Keratinocyte (primary cell): ENCODE measurements at places on chromosomes 7 and 10. TPM values are rescaled to one million over a fixed set of nuclear protein-coding genes. Genes with fewer than 3 reads are reported as not detected.

DNA sequence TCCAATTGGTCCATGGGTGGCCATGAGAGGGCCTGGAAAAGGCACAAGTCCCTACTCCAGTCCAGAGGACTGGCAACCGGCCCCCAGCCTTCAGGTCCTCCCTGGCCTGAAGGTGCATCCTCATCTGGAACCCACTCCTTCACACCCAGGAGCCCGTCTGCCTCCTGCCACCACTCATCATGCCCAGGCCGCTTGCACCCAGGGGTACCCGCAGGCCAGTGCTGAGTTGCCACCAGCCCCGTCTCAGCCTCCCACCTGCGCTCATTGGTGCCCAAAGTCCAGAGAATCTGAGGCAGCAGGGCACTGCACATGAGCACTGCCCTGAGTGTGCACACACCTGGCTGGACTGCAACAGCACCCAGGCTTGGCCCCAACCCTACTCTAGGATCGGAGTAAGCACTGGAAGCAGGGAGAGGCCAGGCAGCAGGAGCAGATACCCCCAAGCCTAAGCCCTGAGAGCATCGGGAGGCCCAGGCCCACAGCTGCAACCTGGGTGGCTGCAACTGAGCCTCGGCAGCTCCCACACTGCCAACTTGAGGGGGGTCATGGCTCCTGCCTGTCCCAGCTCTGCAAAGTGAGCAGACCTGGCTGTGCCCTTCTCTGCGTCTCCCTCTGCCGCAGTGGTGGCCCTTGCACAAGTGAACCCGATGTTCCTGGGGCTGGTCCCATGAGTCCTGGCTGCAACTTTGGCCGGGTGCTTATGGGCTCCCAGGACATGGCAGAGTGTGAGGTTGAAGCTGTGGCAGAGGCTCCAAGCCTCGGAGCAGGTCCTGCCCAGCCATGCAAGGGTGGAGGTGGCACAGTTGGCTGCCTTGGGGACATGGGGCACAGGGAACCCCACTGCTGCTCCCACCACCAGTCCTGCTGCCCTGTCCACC, 44.3 kb downstream of the TCERG1L start:
- no peak for DNase-seq

- no peak for DNase-seq
These were observed 363.6 kb upstream of the NFE2L3 start for GRCh38 chr7:25788371-25788770.

DNA sequence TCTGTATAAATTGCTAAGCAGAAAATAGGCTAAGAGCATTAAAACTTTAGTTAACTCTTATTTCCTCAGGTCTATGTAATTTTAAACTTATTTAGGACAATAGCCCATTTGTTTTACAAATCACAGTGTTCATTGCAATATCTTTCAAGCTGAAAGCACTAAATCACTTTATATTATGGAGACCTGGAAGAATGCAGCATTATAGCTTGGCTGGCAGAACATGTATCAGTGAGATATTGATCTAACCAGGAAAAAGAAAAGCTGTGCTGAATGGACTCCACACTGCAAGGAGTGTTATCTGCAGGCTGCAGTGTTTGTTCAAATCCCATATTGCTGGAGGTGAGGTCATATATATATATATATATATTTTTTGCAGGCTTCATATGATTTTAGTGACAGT, 517.5 kb downstream of the NRG3 start:
- no peak for DNase-seq

DNA sequence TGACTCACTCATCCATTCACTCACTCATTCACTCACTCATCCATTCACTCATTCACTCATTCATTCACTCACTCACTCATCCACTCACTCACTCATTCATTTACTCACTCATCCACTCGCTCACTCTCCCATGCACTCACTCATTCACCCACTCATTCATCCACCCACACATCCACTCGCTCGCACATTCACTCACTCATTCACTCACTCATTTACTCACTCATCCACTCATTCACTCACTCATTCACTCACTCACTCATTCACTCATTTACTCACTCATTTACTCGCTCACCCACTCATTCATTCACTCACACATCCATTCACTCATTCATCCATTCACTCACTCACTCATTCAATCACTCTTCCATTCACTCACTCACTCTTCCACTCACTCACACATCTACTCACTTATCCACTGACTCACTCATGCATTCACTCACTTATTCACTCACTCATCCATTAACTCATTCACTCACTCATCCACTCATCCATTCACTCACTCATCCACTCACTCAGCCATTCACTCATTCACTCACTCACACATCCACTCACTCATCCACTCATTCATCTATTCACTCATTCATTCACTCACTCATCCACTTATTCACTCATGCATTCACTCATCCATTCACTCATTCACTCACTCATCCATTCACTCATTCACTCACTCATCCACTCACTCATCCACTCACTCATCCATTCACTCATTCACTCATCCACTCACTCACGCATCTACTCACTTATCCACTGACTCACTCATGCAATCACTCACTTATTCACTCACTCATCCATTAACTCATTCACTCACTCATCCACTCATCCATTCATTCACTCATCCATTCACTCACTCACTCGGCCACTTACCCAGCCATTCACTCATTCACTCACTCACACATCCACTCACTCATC, 74.0 kb downstream of the CARD11 start:
- DNase-seq = no peak

DNA sequence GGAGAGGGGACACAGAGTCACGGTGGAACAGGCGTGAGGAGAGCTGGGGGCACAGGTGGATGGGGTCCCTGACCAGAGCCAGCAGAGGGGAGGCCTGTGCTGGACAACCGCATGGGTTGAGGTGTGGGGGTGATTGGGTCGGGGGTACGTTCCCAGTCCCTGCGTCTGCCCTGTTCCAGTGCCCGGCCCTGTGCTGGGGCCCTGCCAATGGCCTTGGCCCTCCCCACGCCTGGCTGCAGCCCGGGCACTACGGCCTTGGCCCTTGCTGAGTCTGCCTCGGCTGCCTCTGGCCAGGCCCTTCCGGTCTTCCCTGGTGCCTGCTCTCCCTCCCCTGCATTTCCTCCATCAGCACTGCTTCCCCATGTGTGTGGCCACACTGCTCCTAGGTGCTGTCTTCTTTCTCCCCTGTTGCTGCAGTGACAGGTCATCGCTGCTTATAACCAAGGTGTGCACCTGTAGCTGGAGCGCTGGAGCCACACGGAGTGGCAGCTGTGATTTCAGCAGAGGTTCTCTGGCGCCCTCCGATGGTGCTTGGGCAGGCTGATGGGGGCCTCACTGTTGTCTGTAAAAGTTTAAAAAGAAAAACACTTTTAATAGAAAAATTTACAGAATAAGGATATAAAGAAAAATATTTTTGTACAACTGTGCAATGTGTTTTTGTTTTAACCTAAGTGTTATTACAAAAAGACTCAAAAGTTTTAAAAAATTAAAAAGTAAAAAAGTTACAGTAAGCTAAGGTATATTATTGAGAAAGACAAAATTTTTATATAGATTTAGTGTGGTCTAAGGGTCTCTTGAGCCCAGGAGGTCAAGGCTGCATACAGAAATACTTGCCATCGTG, 45.2 kb upstream of the BHLHA15 start:
- DNase-seq = no peak

DNA sequence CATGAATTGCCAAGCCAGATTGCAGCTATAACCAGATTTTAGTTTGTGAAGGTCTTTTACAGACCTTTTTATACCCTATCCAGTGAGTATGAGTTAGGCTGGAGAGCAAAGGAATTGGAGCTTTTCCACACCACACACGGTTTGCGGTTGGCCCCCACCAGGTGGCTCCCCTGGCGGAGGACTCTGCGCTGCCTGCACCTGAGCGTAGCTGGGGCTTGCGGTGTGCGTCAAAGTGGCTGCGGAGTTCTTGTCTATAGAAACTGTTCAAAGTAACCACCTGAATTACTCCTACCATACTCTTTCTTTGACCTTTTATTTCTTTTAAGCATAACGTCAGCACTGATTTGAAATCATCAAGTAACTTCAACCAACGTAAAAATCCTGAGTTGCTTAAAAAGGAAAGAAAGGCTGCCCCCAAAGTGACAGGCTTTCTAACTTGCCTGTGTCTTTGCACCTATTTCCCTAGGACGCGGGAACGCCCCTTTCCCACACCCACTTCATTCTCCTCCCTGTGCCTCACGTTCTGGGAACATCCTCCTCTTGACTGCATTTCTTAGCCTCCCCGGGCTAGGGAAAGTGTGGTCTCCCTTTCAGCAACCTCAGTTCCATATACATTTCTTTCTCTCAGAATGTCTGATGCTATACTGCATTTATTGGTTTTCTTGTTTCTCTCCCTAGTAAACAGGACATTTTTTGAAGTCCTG, 47.6 kb upstream of the TMEM72 start:
- DNase-seq = no peak

DNA sequence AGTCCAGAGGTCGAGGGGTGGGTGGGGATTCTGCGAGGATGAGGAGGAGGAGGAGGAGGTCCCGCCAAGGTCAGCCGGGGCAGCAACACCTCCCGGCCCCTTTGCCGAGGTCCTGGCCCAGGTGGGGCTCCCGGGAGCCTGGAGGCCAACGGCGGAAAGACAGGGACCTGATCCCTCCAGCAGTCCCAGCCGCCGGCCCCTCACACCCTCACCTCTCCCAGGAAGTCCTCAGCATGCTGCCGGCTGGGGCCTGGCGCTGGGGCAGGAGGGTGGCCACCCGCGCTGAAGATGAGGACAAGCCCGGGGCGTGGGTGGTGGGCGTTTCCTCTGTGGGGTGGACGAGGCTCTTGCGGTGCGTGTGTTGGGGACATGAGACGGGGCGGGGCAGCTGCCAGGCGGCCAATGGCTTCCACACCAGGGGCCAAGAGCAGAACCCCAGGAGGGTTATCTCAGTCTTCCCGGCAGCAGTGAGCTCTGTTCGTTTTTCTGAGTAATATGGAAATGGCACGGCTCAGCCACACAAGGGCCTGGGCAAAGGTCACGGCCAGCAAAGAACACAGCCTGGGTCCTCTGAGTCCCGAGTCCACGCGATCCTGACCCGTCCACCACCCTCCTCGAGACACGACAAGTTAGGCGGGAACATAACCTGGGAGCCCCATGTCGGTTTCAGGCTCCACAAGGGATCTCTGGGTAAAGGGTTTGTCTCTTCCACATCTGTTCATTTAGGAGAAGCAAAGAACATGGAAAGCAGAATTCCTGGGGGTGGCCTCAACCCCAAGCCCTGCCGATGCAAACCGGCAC, 82.9 kb upstream of the PDGFA start:
- no peak for DNase-seq

GRCh38 chr7:156074982-156075615, 262.8 kb upstream of the SHH start:
- DNase-seq = no peak

GRCh38 chr7:41085244-41085643, 617.6 kb downstream of the INHBA start:
- DNase-seq = no peak

EBF3 gene
- 0.01 to 0.05 TPM in 2 of 3 replicates, not detected in the other for polyA plus RNA-seq

HOGA1 gene
- polyA plus RNA-seq = 0.49 to 1.0 TPM (median 0.89 TPM) in 3 replicates

ANKRD61 gene
- 0.10 to 0.22 TPM in 2 of 3 replicates, not detected in the other for polyA plus RNA-seq

GIMAP6 gene
- polyA plus RNA-seq = 0.09 to 0.16 TPM (median 0.12 TPM) in 3 replicates

NCF1 gene
- polyA plus RNA-seq = 0.05 to 0.40 TPM (median 0.09 TPM) in 3 replicates

SPDYE5 gene
- 0.04 TPM in 1 of 3 replicates, not detected in the others for polyA plus RNA-seq
